Lower lobe of right lung (tissue), 2 donors: ENCODE measurements at places on chromosomes 3 and 15. TPM values are rescaled to one million over a fixed set of nuclear protein-coding genes. Genes with fewer than 3 reads are reported as not detected.

- DNase-seq: no peak
Measured at GRCh38 chr3:150158943-150159625, 188.4 kb upstream of the PFN2 start.

CLDN18 gene
- total RNA-seq: 162 TPM

- no peak for DNase-seq
Measured at GRCh38 chr3:170274641-170275040, 52.4 kb downstream of the PRKCI start.

PLCH1 gene
- 14.0 TPM for total RNA-seq

MINAR1 gene
- total RNA-seq: 0.30 TPM

GRCh38 chr15:44565387-44566154 is 28.6 kb downstream of the EIF3J start:
- no peak for DNase-seq

DNA sequence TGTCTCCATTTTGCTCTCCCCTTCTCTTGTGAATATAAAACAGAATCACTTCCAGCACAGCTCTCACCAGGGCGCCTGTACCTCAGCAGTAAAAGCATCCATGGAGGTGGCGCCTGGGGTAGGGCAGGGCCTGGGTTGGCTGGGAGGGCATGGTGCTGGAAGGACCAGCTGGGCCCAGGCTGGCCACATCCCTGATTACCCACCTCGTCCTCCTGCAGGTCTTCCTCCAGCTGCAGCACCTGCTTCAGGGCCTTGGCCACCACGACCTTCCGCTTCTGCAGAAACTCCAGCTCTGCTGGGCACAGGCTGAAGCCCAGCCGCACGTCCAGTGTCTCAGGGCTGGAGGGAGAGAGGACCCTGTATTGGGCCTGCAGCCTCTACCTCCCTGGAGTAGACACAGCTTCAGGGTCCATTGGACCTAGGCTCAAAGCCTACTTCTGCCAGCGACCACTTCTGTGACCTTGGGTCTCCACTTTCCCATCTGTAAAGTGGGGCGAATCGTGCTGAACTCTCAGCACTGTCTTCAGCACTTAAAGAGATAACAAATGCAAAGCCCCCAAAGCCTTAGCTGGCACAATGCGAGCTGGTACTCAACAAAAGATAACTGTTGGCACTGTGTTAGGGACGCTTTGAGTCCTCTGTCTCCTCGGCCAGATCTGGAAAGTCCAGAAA is 23.8 kb downstream of the PLA2G4E start:
- no peak for DNase-seq

DNA sequence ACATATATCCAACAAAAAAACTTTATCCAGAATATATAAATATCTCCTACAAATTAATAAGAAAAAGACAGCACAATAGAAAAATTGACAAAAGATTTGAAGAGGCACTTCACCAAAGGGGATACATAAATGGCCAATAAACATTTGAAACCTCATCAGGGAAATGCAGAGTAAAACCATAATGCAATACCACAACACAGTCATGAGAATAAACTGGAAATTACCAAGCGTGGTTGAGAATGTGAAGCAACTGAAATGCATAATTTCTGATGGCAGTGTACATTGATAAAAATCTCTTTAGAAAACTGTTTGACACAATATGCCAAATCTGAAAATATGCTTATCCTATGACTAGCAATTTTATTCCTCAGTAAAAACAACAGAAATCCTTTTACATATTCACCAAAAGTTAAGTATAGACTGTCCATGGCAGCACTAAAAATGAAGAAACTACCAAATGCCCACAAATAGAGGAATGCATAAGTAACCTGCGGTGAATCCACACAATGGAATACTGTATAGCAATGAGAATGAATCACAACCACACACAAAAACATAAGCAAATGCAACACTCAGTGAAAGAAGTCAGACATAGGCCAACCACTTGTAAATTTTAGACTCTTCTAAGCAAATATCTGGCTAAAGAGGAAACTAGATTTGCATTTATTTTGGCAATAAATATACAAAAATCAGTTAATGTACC is 7.9 kb downstream of the LYZL4 start:
- DNase-seq: no peak

NOX5 gene
- not detected for total RNA-seq

DNA sequence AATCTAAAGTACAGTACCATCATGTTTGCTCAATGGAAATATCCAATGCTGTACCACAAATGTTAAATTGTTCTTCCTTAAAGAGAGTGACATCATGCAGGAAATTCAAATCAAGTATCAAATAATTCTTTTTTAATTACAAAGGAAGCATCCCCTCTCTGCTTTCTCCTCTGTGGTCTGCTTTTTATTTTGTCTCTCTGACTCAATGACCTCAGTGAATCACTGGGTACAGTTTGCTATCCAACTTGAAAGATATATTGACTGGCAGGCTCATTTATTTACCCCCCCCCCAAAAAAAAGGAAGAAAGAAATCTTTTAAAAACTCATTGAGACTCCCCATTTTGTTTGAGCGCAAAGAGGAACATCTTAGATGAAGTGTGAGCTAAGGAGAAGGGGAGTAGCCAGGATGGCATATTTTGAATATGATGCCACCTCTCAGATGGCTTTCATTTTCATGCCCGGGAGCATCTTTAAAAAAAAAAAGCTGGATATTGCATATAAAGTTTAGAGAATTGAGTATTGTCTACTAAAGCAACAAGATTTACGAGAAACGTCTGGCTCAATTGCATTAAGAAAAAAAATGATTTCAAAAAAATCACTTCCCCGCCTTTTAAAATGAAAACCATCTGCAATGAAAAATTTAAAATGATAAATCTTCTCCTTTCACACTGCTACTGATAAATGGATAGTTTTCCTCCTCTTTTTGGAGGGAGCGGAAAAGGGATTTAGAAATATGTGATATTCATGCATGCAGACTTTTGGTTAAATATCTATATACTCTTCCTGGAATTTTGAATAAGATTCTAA is 307.1 kb upstream of the DPH6 start:
- DNase-seq: no peak

DNA sequence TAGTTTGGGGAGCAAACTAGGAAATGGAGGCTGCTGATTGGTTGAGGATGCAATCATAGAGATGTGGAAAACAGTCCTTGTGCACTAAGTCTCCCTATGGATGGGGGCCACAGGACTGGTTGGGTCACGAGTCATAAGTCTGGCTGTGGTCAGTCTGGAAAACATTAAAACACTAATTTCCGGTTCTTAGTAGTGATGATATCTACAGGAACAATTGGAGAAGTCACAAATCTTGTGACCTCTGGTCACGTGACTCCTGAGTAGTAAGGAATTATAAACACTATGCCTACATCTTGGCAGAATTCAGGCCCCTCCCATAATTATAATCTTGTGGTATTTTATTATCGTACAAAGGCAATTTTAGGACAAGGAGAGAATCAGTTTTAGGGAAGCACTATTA is 317.3 kb upstream of the ARPP21 start:
- DNase-seq: no peak

DNA sequence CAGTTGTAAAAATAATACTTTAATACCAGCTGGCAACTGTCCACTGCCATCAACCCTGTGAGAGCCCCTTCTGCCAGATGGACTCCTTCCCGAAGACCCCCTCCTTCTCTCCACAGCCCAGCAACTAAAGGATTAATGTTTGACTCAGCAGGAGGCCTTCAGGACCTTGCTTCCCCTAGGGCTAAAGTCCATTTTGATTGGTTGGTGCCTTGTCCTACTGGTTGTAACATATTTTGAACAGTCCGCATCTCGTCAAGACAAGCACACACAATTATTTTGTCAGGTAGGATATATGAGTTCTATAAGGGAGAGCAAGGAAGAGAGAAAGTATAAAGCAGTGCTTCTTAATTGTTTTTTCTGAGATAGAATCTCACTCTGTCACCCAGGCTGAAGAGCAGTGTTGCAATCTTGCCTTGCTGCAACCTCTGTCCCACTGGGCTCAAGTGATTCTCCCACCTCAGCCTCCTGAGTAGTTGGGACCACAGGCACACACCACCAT is 18.6 kb downstream of the ACOX2 start:
- no peak for DNase-seq

DNA sequence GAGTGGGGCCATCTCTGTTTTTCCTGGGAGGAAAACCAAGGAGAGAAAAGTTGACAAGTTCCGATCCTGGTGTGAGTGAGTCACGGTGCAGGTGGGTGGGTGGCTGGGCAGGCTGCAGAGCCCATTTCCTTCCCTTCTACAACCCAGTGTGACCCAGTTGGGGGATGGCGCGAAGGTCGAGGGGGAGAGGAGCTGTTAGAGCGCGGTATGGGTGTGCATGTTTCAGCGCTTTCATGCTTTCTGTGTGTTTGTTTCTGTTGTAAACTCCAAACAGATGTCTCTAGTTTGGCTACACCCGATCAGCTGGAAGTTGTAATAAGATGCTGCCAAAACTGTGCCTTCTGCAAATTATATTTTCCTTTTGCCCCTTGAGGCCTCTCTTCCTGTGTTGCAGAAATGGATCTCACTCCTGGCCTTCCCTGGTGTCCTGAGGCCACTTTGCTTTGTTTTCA is 3.8 kb downstream of the FAM43A start:
- no peak for DNase-seq

- no peak for DNase-seq
Measured at GRCh38 chr15:96367311-96368200, 37.1 kb downstream of the NR2F2 start.

ABI3BP gene
- 108 TPM for total RNA-seq
